ENCODE measurements at places on chromosomes 16 and 17.

DNA sequence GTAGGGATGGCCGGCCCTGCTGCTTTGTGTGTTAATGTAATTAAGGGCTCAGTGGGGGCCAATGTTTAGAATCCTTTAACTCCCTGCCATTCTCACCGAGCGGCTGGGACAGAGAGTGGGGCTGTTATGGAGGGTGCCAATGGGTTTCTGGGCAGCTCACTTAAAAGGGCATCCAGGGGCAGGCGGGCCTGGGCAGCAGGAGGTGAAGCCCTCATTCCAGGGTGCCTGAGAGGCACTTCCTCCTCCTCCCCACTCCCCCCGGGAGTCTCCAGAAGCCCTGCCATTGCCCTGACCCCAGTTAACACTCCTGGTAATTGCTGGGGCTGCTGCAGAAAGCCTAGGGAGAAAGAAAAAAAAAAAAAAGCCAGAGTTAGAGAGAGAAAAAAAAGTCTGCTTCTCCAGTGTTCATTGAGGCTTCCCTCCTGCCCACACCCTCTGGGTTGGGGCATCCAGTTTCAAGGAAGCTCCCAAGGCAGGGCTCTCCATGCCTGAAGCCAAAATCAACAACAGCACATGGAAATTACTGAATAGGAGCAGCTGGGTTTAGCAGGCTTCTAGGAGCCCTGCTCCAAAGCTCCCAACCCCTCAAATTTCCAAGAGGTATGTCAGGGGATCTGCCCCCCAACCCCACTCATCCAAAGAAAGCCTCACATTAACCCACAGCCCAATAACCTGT lies 28.0 kb downstream of the CUEDC1 start:
- no peak for DNase-seq

- DNase-seq, result peak; percentile 16
Measured at GRCh38 chr17:77354670-77355455, 214.1 kb downstream of the SEC14L1 start.

- DNase-seq, result no peak
Measured at GRCh38 chr17:61017317-61018006, 339.8 kb downstream of the BCAS3 start.

DNA sequence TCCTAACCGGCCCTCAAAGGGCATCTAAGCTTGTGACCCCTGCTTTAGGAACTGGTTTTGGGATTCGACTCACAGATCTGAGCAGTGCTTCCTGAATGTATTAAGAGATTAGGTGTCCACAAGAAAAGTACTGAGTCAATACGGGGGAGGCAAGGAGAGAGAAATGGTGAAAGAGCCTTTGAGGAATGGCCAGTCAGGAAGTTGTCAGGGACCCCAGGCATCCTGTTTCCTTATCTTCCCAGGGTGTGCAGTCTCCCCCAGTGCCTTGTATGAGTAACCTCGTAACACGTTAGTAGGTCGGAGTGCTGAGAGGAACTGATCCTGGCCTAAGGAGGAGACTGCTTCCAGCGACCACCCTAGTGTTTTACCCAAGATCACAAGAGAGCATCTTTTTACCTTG lies 16.4 kb upstream of the TMED6 start:
- no peak for DNase-seq

DNA sequence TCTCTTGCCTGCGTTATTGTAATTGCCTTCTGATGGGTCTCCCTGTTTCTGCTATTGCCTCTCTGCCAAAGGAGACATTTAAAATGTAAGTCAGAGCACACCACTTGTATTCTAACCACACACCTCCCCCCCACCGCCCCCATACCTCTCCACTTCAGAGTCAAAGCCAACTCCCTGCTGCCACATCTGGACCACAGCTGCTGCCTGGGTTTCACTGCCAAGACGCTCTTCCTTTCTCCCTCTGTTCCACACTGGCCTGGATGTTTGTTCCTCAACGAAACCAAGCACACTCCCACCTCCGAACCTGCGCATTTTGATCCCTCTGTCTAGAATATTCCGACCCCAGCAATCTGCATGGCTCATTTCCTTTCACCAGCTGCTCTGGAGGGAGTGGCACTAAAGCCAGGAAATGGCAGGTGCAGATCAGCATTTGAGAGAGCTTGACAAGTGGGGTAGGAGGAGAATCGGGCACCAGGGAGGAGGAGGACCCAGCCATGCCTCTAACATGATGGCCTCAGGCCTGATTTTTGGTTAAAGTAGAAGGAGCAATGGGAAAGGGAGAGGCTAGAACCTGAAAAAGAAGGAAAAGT lies 92.4 kb upstream of the HS3ST2 start:
- DNase-seq, result no peak

DNA sequence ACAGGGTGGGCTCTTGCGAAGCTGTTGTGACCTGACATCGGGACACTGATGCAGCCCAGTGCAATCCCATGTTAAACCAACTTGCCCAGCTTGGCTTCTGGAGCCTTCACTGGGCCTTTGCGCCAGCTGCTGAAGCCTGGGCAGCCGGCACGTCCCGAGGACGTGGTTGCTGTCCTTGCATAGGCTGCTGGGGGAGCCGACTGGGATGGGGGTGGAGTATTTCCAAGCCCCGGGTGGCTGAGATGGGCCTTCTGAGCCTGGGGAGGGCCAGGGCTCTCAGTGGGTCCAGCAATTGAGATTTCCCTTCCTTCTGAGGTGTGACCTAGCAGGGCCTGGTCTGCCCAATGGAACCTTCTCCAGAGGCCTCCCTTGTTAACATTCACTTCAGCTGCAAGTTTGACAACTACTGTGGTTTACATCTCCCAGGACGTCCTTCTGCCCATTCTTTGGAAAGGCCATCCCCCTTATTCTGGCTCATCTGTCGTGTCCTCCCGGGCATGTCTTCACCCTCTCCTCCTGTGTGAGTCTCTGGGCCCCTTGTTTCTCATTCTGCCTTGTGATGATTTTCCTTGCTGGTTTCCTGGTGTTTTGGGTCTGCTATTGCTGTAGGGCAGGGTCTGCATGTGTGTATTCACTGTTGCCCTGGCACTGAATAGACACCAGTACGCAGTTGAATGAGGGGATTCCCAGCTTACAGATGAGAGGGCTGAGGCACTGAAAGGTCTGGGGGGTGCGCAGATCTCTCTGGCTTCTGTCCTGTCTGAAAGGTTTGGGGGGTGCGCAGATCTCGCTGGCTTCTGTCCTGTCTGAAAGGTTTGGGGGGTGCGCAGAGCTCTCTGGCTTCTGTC lies 34.4 kb downstream of the HAPSTR1 start:
- no peak for DNase-seq

GRCh38 chr16:65794973-65795372 lies 571.5 kb upstream of the CDH5 start:
- DNase-seq, result no peak

GRCh38 chr16:8251298-8251697 lies 339.0 kb downstream of the TMEM114 start:
- no peak for DNase-seq

DNA sequence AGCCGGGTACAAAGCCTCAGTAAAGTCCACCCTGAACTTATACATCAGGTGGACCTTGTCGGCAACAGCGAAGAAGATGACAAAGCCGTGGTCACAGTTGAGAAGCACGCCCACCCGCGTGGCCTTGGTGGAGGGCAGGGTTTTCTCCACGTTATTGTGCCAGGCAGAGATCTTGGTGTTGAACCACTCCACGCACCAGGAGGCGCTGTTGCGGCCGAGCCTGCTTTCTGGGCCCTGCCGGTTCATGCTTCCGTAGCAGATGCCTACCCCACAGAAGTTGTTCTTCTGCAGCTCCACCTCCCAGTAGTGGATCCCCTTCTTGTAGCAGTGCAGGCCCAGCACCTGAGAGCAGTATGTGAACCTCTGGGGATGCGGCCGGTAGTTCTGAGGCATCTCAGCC lies 22.1 kb downstream of the TRIM25 start:
- peak; percentile 70 for DNase-seq

GRCh38 chr17:15364615-15365014 lies 23.2 kb upstream of the TEKT3 start:
- DNase-seq, result no peak

DNA sequence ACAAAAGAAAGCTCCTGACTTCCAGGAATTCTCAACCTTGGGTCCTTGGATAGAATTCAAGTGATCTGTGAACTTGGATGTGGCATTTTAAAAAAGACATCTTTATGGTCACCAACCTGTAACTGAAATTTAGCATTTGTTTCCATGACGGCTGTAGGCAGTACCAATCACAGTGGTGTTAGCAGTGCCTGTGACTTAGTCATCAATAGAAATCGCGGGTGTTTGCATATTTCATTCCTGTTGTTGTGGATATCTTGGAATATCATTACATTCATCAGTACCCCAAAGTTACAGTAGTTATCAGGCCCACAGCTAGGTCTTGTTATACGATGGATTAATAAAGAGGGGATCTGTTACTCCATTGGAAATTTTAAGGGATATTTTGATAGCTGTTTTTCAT lies 81.6 kb downstream of the CMIP start:
- no peak for DNase-seq

- DNase-seq, result no peak
Measured at GRCh38 chr16:84663433-84664101, 15.3 kb downstream of the KLHL36 start.
